ENCODE measurements at places on chromosomes 2 and 18.

- no peak for DNase-seq
These were observed 398.1 kb upstream of the ATP5MC3 start for GRCh38 chr2:175579646-175580045.

GRCh38 chr2:120745420-120746111 lies 9.9 kb downstream of the GLI2 start:
- no peak for DNase-seq

- DNase-seq = no peak
These were observed 287.2 kb upstream of the FN1 start for GRCh38 chr2:215722986-215723630.

DNA sequence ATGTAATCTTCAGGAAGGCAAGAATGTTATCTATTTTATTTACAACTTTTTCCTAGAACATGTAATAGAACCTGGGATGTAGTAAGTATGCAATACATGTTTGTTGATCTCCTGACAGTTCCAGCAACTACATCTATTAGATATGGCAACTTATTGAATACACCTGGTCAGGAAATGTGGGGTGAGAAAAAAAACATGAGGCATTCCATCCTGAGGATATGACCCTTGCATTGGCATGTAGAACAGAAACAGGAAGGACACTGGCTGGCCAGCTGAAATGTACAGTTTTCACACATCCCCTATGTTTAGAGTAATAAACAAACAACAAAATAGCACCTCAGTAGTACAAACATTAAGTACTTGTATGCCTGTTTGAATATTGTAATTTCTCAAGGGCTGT lies 272.6 kb upstream of the NT5C1B start:
- DNase-seq = no peak

GRCh38 chr2:158822193-158822592 lies 27.1 kb downstream of the DAPL1 start:
- DNase-seq = no peak

DNA sequence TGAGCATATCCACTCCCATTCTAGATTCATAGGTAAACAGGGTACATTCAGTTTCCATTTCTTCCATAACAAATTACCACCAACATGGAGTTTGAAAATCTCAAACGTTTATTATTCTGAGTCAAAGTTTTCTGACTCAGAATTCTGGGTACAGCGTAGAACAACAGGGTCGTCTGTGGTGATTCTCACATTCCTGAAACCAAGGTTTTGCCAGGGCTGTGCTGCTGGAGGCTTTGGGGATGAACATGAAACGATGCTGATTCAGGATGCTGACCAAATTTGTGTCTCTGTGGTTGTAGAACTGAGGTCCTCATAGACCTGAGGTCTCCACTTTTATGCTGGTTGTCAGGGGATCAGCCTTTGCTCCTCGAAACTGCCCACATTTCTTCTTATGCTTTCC lies 255.7 kb downstream of the DSEL start:
- DNase-seq = no peak

- DNase-seq = no peak
These were observed 21.3 kb upstream of the LDAH start for GRCh38 chr2:20844246-20844645.

- DNase-seq = no peak
These were observed 50.3 kb upstream of the ETAA1 start for GRCh38 chr2:67346718-67347407.

DNA sequence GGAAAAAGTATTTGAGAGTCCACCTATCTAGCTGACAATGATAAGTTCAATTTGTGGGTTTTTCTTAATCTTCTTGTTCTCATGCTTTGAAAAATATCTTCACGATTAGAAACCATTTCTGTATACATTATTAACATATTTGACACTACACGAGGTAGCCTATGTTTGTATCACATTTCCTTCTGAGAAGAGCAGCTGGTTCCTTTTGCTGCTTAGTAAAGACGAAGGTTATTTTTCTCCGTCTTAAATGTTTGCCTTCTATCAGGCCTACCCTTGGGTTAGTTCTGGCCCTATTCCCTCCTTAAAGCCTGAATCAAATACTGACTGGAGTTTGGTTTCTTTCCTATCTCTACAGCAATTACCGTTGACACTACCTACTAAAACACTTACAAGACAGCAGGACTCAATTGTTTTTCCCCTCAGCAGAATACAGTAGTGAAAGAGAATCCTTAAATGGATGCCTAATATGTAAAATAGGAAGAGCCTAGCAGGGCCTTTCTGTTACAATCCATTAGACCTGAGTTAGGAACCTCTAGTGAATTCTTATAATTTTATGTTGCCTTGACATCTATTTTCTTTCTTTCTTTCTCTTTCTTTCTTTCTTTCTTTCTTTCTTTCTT lies 790.4 kb downstream of the EPHA4 start:
- no peak for DNase-seq

- DNase-seq = no peak
These were observed 28.1 kb downstream of the USP37 start for GRCh38 chr2:218540015-218540414.

GRCh38 chr2:233976690-233977294 lies 59.6 kb downstream of the TRPM8 start:
- no peak for DNase-seq

DNA sequence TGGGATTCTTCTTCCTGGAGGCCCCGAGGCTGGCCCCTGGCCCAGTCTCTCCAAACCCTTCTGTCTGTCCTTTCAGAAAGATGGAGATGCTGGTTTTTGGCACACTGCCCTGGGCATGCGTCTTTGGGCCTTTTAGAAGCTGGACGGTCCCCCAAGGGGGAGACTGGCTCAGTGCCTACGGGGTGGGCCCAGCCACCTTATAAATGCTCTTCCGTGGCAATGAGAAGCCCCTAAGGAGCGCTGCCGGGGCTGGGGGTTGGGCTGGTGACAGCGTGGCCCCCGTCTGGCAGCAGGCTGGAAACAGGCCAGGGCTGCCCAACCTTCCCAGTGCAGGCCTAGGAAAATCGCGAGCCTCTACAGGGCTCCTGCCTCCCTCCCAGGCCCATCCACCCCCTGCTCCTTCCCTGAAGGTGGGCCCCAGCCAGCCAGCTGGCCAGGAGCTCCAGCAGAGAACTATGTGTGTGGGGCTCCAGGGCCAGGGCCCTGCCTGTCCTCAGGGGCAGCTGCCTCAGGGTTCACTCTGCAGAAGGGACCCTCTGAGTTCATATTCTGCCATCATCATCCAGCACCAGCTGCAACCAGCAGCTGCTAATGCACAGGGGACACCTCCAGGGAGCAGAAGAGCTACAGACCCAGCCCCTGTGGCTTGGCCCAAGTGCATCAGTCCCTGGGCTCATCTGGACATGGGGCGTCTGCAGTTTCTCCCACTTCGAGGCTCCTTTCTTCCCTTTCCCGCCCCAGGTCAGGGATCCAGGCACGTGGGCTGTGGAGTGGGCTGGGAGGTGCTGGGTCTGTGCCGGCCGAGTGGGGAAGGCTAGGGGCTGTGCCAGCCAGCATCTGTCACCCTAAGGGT lies 107.6 kb upstream of the OTOS start:
- peak; percentile 60 for DNase-seq

DNA sequence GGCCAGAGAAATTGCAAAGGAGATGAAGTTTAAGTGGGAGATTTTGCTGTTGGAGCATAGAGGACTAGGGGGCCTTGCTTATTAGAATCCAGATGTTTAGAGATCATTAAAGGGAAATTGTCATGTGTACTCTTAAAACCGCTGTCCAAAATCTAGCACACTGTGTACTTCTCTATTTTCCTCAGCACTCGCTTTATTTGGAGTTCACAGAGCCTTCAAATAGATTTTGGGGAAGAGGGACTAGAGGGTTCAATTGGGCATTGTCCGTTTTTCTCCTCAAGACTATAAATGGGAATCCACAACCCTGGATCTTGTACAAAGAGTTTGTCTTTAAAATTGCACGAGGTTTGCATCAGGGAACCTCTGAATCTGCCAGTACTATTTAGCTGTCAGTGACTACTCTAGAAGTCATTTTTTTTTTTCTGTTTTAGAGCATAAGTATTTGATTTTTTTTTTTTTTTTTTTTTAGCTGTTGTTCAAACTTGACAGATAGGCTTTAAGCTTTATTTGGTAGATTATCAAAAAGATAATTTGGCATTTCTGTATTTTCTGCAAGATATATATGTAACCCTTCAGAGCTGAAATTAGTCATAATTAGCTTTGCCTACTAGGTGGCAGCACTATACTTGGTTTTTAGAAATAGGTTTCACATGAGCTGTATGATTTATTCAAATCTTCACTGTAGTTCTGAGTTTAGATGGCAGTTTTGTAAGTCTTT lies 14.2 kb downstream of the PMS1 start:
- no peak for DNase-seq

DNA sequence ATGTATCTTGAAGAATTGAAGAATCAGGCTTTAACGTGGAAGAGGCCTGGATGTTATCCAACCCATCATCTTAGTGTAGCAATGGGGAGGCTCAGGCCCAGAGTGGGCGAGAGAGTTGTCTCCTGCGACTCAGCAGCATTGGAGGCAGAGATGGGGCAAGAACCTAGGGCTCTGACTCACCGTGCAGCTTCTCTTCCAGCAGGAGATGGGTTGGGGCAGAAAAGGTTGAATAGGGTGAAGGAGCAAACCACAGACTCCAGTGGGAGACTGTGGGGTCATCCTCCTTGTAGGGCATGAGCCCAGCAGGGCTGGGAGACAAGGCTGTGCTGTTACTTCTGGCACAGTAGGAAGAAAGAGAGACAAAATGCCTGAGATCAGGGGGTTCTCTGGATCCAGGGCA lies 1.4 kb downstream of the IL36RN start:
- DNase-seq = no peak

- no peak for DNase-seq
These were observed 57.1 kb downstream of the ZFP36L2 start for GRCh38 chr2:43169099-43169945.

- DNase-seq = no peak
These were observed 128.8 kb upstream of the TTC39C start for GRCh38 chr18:23885750-23886149.

DNA sequence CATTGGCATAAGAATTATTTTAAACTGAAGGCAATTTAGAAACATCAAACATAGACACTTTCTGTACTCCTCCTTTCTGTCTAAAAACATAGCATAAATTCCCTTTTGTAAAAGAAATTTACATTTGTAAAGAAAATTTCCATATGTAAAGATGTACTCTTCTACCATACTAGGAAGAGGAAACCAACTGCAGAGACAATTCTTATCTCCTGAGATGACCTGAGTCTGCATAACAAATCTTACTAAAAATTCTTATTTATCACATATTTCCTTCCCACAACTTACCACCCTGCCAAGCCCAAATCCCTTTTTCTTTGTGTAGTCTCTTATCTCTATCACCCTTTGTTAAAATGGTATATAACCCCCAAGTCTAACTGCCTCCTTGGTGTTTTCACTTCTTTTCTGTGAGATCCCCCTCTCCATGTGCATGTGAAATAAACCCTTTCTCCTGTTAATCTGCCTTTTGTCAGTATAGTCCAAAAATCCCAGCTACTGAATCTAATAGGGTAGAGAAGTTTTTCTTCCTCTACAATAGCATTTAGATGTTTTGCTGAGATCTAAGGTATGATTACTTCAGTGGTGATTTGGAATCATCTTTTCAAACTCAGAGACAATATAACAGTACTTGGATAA lies 81.0 kb downstream of the CHN1 start:
- no peak for DNase-seq

DNA sequence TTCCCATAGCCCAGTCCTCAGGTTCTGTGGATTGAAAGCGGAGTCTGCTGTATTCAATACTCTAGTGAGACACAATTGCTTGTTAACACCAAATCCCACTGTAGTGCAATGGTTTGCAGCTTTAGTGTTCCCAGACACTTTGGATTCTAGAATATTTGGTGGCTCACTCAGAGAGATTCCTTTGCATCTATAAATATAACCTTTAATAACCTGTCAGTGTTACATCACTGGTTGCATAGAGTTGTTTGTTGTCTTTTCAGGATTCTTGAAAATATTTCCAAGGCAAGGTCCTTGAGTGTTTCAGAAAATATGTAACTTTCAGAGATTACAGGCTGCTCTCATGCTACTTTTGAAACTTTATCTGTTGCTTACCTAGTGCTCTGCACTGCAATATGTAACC lies 157.5 kb downstream of the ZEB2 start:
- DNase-seq = no peak

- DNase-seq = no peak
These were observed 15.4 kb upstream of the STAT4 start for GRCh38 chr2:191166111-191166755.

DNA sequence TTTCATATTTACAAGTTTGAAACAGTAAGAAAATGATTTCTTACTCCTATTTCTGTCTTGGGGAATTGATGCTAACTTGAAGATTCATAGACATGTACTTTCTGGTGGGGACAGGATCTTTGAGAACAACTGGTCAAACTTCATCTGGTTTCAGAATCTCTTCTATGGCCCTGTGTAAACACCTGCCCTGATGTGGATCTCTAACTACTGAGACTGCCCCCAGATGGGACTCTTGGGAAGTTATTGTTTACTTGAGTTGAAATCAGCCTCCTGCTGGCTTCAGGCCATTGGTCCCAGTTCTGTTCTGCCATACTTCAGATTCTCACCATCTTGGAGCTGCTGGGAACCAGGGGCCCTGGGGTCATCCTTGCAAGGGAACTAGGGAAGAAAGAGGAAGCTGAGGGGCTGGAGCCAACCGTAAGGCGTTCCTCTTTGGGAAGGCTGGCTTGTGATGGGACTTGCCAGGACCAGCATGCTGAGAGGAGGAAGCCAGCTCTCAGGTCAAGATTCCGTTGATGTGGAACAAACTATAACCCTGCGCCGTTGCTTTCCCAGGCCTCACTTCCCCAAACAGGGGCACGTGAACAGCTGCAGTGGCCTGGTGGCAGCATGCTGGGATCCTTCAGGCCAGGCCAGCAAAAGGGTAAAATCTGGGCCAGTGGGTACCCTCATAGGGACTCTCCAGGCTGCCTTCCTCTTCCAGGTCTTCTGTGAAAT lies 135.5 kb upstream of the CXCR4 start:
- no peak for DNase-seq

DNA sequence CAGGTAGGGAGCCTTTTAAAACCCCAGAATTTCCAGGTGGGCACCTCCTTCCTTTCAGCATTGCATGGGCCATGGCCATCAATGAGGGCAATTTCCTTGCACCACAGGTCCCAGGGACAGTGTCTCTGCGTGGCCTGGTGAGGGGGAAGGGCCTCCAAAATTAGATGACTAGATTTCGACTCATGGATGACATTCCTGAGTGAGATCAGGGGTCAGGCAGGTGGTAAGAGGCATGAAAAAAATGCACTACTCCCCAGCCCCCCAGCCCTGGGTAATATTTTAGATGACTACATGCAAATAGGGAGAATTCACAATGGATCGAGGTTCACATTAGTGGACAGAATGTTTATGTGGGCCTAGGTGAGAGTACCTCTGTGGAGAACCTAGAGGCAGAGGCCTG lies 19.0 kb upstream of the IGFBP5 start:
- no peak for DNase-seq

GRCh38 chr2:68569604-68570003 lies 73.8 kb upstream of the PROKR1 start:
- DNase-seq = no peak
